ENCODE measurements at places on chromosomes 13 and 19.

GRCh38 chr19:39472746-39473442 lies 7.7 kb upstream of the TIMM50 start:
- no peak for DNase-seq

- no peak for DNase-seq
Measured at GRCh38 chr19:5126498-5127223, 157.7 kb downstream of the KDM4B start.

GRCh38 chr19:31261019-31261602 lies 88.1 kb downstream of the TSHZ3 start:
- no peak for DNase-seq

GRCh38 chr13:99056381-99057014 lies 78.6 kb upstream of the DOCK9 start:
- no peak for DNase-seq

DNA sequence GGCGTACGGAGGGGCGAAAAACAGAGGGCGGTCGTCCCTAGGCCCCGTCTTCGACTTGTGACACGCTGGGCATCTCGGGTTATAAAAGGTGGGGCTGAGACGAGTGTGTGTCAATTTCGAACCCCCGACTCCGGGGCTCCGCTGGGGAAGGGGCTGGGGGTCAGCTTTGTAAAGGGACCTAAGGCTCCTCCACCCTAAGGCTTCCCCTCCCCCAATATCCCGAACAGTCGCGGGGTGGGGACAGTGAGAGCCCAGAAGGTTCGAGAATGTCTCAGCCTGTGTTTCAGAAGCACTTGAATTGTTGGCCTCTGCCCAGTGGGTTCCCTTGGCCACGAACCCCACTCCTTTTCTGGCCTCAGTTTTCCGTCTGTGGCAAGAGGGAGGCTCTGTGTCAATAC lies 450 bp downstream of the SELENOW start:
- DNase-seq = no peak

DNA sequence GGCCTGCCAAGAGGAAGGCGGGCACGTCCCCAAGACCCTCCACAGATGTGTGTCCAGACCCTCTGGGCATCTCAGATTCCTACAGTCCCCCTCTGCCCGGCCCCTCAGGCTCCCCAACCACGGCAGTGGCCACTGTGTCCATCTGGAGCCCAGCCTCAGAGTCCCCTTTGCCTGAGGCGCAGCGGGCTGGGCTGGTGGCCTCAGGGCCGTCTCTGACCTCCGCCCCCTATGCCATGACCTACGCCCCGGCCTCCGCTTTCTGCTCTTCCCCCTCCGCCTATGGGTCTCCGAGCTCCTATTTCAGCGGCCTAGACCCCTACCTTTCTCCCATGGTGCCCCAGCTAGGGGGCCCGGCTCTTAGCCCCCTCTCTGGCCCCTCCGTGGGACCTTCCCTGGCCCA lies 17.7 kb downstream of the CRX start:
- DNase-seq = no peak

- no peak for DNase-seq
Measured at GRCh38 chr13:113142876-113143275, 15.6 kb upstream of the PROZ start.

GRCh38 chr13:20567881-20568528 lies 1.0 kb downstream of the IFT88 start:
- no peak for DNase-seq

GRCh38 chr19:38392707-38393308 lies 4.3 kb downstream of the SPRED3 start:
- no peak for DNase-seq

GRCh38 chr19:18340190-18340989 lies at the start of gene PGPEP1:
TSS of gene PGPEP1 (plus strand) at chr19:18340598. CDS start at chr19:18340682, 84 bp downstream.
- DNase-seq = no peak

- no peak for DNase-seq
Measured at GRCh38 chr13:20049558-20050473, 91.3 kb downstream of the ZMYM2 start.

DNA sequence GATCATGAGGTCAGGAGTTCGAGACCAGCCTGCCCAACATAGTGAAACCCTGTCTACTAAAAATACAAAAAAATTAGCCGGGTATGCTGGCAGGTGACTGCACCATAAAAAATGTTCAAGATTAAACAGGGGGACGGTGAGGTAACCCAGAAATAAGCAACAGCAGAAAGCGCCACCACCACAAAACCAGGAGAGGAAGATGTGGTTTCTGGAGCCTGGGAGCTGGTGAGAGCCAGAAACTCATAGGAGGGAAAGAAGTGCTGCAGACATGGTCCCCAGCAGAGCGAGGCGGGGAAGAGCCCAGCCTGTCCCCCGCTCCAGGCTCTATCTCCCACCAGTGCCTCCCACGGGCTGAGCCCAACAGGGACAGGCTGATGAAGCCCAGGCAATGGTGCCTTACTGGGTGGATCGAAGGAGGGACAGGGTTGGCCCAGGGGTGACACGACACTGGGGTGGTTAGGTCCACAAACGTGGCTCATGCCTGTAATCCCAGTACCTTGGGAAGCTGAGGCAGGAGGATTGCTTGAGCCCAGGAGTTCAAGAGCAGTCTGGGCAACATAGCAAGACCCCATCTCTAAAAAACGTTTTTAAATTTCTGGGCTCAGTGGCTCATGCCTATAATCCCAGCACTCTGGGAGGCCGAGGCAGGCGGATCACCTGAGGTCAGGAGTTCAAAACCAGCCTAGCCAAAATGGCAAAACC lies 19.0 kb downstream of the SPC24 start:
- DNase-seq = no peak

DNA sequence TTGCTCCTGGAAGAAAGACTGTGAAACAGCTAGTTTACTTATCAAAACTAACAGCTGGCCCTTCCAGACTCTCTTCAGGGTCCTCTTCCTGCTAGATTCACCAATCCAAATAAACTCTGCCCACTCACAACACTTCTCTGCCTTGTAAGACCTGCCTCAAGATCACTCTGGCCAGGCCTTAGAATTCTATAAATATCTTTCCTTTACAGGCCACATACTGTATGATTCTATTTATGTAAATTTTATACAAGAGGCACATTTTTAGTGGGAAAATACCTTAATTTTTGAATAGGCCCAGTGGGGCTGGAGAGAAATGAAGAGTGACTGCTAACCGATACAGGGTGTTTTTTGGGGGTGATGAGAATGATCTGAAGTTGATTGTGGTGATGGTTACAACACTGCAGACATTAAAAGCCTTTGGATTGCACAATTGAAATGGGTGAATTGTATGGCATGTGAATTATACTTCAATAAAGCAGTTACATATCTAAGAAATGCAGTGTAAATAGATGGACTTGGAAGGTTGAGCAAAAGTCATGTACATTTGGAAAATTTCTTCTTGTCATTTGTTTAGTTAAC lies 141.8 kb downstream of the GPC5 start:
- peak; percentile 13 for DNase-seq

GRCh38 chr19:43662487-43662886 lies 7.5 kb downstream of the PLAUR start:
- no peak for DNase-seq

DNA sequence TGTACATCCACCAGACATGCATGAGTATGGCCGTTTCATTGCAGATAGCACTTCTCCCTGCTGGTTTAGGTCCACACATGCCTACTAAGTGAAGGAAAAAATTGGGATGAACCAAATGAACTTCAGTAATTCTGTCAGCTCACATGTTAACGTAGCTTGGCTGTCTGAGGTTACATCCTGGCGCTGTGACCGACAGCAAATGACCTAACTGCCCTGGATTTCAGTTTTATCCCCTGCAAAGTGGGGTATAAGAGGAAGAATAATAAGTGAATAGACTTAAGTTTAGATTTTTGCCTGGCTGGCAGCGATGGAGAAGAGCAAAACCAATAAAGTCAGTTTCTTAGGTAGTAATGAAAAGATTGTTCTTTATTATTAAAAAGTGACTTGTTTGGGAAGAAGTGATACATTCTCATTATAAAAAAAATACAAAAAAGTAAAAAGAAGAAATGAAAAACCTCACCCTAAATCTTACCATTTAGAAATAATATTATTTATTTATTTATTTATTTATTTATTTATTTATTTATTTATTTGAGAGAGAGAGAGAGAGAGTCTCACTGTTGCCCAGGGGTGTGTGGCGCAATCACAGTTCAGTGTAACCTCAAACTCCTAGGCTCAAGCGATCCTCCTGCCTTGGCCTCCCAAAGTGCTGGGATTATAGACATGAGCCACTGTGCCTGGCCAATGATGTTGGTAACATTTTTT lies 4.2 kb upstream of the RNF113B start:
- no peak for DNase-seq

- peak; percentile 99 for DNase-seq
Measured at GRCh38 chr19:58097781-58098681, at the start of gene ZSCAN18. TSS of gene ZSCAN18 (minus strand) at chr19:58098231. CDS start at chr19:58090267, 7,964 bp downstream.

GRCh38 chr13:40494946-40495620 lies 171.4 kb downstream of the FOXO1 start:
- DNase-seq = no peak

DNA sequence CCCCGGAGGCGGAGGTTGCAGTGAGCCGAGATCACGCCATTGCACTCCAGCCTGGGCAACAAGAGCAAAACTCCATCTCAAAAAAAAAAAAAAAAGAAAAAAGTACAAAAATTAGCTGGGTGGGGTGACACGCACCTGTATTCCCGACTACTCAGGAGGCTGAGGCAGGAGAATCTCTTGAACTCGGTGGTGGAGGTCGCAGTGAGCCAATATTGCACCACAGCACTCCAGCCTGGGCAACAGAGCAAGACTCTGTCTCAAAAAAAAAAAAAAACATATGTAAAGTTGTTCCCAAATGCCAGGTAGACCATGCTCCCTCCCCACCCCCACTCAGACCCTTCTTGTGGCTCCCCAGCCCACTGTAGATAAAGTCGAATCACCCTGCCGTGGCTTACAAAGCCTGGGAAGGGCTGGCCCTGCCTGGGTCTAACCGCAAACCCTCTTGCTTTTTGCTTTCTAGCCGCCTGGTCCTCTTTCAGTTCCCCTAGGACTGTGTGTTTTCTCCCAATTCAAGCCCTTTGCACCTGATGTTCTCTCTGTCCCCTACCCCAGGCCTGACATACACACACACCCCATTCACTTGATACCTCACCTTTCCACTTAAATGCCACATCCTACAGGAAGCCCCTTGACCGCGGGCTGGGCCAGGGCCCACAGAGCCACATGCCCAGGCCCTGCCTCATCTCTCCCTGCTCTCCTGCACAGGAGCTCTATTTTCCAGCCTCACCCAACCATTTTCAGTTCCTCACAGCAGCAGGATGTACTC lies 34.4 kb downstream of the MAP4K1 start:
- DNase-seq = no peak

DNA sequence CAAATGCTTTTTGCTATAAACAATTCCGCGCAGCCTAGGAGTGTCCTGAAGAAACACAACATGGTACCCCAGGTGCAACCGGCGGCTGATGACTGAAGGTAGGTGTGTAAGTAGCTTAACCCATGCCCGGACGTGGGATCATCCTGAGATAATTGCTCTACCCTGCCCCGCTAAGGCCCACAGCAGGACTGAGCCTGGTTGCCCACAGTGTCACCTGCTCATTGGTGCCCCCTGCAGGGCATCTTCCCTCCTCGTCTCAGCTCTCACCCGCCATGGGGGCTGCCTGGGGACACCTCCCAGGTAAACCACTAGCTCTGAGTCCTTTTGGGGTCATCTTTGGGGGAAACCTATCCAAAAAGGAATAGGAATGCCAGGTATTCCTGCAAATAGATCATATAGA lies 22.3 kb downstream of the TMEM161A start:
- no peak for DNase-seq

DNA sequence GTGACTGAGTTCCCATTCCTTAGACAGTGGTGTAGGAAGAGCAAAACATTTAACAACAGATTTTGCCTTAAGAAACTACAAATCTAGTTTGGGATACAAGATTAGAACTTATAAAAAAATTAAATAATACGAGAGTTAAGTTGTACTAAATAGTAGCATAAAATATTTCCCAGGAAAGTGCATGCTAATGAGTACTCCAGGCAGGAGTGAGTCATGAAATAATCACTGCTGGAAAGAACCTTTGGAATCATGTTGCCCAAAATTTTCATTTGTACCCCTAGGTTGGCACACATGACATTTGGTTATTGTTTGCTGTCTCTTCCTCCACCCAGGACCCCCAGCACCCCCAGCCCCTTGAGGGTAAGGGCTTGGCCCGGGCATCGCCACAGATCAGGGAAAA lies 26.3 kb upstream of the KL start:
- DNase-seq = no peak

DNA sequence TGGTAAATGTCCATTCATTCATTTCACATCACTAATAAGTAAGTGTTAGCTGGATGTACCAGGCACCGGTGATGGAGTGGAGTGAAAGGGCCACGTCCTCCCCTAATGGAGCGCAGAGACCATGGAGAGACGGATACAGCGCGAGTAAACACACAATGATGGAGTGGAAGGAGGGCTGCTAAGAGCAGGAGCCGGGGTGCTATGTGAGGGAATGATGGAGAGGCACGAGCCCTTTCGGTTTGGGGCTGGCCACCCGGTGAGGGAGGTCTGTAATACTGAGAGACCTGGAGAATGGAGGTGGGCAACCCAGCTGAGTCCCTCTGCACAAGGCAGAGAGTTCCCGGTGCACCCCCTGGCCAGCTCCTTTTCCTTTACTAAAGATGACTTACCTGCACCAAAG lies 53.7 kb downstream of the PEPD start:
- DNase-seq = no peak

GRCh38 chr13:56110751-56111150 lies 1030.0 kb upstream of the PRR20A start:
- no peak for DNase-seq

DNA sequence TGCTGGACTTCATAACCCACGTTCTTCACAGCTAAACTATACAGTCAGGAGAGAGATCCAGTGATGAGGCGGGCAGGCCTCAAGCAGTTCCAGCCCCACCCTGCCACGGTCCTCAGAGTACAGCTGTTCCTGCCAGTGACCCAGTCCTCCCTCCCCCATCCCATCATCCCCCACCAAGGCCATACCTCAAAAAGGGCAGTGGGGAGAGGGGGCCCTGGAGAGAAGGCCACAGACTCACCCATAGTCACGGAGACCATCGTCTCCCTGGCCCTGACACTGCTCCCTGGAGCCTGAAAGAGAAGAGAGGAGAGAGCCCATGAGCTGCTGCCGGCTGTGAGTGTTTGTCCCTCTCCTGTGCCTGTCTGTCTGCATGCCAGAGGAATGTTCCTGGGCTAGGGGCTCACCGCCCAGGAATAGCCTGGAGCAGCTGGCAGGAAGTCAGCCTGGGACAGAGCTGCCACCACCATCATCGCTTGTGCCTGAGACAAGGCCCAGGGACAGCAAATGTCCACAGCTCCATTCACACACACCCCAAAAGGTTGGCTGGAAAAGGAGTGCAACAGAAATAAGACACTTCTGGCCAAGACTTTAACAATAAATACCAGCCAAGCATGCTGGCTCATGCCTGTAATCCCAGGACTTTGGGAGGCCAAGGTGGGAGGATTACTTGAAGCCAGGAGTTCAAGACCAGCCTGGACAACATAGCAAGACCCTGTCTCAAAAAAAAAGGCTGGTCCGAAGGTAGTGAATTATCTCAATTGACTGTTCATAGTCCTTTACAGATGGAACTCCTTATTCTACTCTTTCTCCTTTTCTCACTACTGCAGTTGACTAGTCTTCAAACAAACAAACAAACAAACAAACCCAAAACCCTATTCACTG lies 6.4 kb downstream of the C19orf47 start:
- no peak for DNase-seq

- peak; percentile 71 for DNase-seq
Measured at GRCh38 chr13:29849731-29850212, 645 bp downstream of the UBL3 start.
